ENCODE measurements at places on chromosomes 7 and 10.

DNA sequence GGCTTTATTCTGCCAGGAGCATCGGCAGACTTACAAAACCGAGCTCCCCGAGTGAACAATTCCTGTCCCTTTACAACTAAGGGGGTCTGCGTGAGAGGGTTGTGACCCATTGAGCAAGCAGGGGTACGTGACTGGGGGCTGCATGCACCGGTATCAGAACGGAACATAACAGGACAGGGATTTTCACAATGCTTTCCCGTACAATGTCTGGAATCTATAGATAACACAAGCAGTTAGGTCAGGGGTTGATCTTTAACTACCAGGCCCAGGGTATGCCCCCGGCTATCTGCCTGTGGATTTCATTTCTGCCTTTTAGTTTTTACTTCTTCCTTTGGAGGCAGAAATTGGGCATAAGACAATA lies 38.1 kb upstream of the GSDME start:
- no peak for DNase-seq

DNA sequence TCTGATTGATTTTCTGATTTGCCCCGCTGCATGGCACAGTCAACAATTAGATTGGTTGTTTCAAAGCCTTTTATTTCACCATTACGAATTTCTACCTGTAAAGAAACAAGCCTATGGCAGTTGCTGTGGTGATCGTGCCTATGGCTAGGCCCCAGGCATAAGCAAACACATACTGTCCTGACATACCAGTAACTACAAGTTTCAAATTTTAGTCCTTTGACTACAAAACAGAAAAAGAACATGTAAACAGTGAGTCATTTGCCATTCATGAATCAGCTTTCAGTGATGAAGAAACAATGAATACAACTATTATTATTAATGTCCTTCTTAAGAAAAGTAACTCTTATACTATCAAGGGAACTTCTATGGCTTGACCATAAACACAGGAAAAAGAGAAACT lies 168.0 kb upstream of the LRRN3 start:
- DNase-seq: peak; percentile 82

- DNase-seq: no peak
Measured at GRCh38 chr10:88064608-88065382, 201.4 kb downstream of the PTEN start.

GRCh38 chr7:75565132-75565837 lies 73.2 kb downstream of the SPDYE5 start:
- peak; percentile 78 for DNase-seq

All from RWPE2 (cell line).